ENCODE measurements at places on chromosomes 11 and 22. TPM values are rescaled to one million over a fixed set of nuclear protein-coding genes. Genes with fewer than 3 reads are reported as not detected.

DNA sequence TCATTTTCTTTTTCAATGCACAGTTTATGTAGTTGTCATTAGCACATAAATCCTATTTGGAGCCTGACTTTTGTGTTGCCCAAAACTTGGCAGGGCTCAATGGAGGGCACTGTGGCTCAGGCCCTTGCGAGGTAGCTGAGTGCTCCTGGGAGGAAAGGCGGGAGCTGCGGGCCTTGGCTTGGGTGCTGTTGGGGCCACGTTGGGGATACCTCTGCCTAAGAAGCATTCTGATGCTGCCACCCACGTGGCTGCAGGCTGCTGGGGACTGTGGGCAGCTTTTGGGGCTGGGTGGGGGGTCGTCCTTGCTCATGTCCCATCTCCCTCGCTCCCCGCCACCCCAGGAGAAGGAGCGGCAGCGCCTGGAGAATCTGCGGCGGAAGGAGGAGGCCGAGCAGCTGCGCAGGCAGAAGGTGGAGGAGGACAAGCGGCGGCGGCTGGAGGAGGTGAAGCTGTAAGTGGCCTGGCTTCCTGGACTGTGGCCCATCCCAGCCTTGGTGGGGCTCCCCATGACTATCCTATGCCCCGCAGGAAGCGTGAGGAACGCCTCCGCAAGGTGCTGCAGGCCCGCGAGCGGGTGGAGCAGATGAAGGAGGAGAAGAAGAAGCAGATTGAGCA lies 20.9 kb downstream of the INCENP start:
- no peak for DNase-seq

DNA sequence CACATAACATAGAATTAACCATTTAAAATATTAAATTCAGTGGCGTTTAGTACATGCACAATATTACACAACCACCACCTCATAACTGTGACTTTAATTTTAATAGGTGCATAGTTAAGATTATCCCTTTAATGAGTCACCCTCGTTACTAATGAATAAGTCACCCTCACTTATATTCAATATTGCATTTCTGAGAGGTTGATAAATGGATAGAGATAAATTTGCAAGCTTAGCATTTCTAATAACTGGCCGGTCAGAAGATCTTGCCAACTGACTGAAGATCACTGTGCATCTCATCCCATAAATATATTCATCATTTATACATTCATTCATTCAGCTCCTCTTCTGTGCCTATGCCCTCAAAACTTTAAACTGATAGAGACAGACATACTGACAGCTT lies 243.7 kb downstream of the TTC28 start:
- no peak for DNase-seq

GRCh38 chr11:36730761-36731160 lies 132.7 kb upstream of the RAG2 start:
- no peak for DNase-seq

GRCh38 chr22:27626675-27627443 lies 174.7 kb downstream of the MN1 start:
- DNase-seq, result no peak

- DNase-seq, result no peak
Measured at GRCh38 chr11:92397221-92397755, 172.7 kb downstream of the FAT3 start.

DNA sequence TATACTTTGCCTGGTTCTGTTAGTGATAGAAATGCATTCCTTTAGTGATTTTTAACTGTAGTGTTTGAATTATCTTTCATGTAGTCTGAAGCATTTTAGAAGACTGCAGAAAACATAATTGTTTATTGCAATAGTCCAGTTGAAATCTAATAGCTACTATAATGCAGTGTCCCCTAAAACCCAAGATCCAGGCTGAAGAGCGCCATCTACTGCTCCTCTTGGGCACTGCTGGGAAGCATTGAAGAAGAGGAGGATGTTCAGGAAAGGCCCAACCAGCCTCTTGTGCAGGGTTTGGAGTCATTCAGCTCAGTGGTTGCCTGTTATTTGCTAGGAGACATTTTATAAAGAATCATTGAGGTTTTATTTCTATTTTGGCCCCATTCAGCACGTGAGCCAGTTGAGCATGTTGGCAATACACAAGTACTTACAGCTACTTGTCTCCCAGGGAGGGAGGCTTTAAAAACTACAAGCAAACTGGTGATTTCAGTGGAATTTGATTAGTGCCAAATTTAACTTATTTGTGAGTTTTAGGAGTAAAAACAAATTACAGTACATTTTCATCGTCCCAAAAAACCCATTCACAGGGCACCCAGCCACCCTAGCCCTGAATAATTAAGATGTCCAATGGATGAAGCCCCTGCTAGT lies 74.9 kb upstream of the HORMAD2 start:
- peak; percentile 76 for DNase-seq

C1QTNF4 gene
- total RNA-seq, result 5.5 TPM

TSPAN32 gene
- total RNA-seq, result 1.1 TPM

ST14 gene
- total RNA-seq, result 193 TPM

MS4A6E gene
- not detected for total RNA-seq

DNA sequence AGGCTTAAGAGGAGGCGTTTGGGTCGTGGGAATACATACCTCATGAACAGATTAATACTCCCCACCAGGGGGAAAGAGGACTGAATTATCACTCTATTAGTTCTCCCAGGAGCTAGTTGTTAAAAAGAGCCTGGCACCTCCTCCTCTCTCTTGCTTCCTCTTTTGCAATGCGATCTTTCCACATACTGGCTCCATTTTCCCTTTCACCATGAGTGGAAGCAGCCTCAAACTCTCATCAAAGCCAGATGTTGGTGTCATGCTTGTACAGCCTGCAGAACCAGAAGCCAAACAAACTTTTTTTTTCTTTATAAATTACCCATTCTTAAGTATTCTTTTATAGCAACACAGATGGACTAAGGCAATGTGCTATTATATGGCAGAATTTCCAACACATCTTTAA lies 258.5 kb downstream of the FAM76B start:
- DNase-seq, result no peak

DNA sequence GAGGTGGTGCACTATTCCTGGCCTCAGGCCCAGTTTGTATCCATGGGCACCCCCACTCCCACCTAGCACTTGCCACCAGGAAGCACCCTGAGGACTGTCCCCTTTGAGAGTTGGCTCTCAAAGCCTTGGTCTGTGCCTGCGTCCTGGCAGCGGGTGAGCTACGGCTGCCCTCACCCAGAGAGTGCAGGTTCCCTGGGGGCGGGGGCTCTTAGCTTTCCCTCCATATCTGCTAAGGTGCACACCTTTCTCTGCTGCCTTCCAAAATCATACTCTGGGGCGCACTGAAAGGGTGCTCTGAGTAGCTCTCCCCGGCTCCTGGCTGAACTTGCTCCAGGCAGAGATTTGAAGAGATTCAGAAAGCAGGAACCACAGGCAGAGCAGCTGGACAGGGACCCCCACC lies 7.1 kb downstream of the KCNQ1 start:
- no peak for DNase-seq

DNA sequence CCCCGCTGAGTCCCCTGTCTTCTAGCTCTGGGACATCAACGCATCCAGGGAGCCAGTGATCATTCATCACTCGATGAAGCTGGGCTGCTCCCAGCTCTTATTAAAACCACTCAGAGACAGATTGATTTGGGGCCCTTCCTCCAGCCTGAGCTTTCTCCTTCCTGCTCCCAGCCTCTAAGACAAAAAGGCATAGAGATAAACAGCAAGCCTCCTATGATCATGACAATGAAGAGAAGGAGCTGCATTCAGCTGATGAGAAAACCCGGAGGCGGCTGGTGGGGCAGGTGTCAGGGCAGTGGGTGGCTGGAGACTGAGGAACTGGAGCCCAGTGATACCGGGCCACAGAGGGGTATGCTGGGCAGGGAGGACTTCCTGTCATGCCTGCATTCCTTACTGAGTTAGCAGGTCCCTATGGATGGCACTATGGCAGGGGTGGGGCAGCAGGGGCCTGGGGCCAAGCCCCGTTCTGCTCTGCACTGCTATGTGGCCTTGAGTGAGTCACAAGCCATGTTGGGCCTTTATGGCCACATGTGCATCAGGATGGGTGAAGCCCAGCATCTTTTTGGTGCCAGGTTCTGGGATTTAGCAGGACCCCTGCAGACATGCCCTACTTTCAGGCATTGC lies 20.2 kb downstream of the PVALB start:
- no peak for DNase-seq

DNA sequence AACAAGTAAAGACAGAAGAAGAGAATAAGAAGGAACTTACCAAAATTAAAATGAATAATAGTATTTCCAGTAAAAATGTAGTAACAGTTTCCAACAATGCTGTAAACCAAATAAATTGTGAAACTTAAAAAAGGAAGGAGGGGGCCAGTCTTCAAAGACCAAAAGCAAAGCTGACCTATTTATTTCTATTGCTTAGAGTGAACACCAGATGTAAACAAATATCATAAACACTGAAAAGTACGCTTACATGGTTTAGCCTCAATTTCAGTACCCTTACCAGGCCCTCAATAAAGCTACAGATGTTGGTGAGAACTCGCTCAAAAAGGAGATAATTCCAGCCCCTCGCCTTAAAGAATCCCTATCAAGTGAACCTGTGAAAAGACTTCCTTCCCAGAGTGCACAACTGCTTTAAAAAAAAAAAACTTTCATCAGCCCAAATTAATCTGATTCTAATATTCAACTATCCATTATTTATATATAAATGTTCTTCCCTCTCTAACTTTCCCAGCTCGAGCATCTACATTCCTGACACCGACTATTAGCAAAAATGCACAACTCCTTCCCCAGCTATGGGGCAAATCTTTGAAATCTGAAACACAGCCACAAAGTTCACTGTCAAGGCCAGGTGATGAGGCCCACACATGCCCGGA lies 2.4 kb downstream of the PHF21A start:
- DNase-seq, result no peak

DNA sequence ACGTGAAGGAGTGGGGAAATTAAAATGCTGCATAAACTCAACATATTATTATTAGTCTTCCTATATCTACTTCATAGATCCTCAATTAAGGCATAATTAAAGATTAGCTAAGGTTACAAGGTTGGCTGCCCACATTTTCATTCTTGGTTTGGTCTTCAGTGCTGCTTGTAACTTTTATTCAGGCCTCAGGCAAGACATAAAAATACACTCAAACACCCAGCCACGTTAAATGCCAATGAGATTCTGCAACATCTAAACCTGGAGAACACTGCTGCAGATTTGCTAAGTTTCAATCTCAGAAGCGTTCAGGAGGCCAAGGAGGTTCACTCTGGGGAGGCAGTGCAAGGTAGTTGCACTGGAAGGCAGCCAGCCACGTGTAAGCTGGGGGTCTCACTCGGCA lies 358.7 kb upstream of the NARS2 start:
- DNase-seq, result no peak

- DNase-seq, result no peak
Measured at GRCh38 chr11:76209375-76209972, 3.2 kb upstream of the WNT11 start.

DNA sequence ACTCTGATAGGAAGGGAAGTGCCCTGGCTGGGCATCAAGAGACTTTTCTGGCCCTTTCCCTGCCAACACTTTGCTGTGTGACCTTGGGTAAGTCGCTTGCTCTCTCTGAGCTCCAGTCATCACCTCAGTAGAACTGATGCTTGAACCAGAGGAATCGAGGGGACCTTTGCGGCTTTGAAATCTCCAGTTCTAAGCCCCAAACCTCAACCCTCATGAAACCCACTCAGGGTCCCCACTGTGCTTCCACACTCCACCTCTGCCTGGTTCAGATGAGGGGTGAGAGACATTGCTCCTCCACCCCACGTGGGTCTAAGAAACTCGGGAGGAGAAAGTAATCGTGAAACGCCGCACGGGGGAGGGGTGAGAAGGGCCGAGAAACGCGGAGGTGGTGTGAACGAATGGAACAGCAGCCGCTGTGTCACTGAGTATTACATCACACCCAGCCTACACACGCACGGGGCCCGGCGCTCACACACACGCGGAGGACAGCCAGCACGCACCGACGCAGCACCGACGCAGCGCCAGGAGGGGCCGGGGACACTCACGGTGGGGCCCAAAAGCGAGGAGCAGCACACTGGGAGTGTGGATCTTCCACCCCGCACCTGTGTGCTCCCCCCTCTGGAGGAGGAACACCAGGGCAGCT lies 4.3 kb downstream of the RTN4RL2 start:
- DNase-seq, result no peak

Data from mucosa of gallbladder (tissue), 1 donor.